ENCODE measurements at places on chromosomes 16 and 17. TPM values are rescaled to one million over a fixed set of nuclear protein-coding genes. Genes with fewer than 3 reads are reported as not detected.

The EVPLL gene
- total RNA-seq, result not detected

The BTBD17 gene
- total RNA-seq, result not detected

The SP6 gene
- total RNA-seq, result 1.4 TPM

The CD300LB gene
- not detected for total RNA-seq

The CNEP1R1 gene
- 25.9 TPM for total RNA-seq

The FBXO31 gene
- total RNA-seq, result 16.8 TPM

The TP53TG3F gene
- not detected for total RNA-seq

The MYL4 gene
- total RNA-seq, result 0.87 TPM

The HDAC5 gene
- total RNA-seq, result 29.0 TPM

The TK1 gene
- 35.9 TPM for total RNA-seq

The TAT gene
- total RNA-seq, result not detected

The TPSB2 gene
- total RNA-seq, result not detected

The KRTAP4-8 gene
- total RNA-seq, result not detected

The TAC4 gene
- not detected for total RNA-seq

The PARN gene
- total RNA-seq, result 19.3 TPM

The HCRT gene
- total RNA-seq, result not detected

The GALR2 gene
- 0.09 TPM for total RNA-seq

The ADORA2B gene
- 2.5 TPM for total RNA-seq

The LRRC75A gene
- 0.77 TPM for total RNA-seq

The SPATA32 gene
- under 0.01 TPM for total RNA-seq

The KIFC3 gene
- 56.1 TPM for total RNA-seq

The KRT222 gene
- total RNA-seq, result 0.60 TPM

The KRT24 gene
- total RNA-seq, result not detected

The ALDH3A1 gene
- total RNA-seq, result 0.33 TPM

The WWP2 gene
- total RNA-seq, result 17.4 TPM

The PIK3R5 gene
- not detected for total RNA-seq

The MLYCD gene
- total RNA-seq, result 3.2 TPM

The CLDN6 gene
- total RNA-seq, result not detected

The ADAP2 gene
- 0.43 TPM for total RNA-seq

The COG7 gene
- total RNA-seq, result 14.7 TPM

The SKAP1 gene
- total RNA-seq, result not detected

The PRR35 gene
- total RNA-seq, result not detected

The C16orf96 gene
- not detected for total RNA-seq

The TEX19 gene
- total RNA-seq, result not detected

The KCNJ18 gene
- total RNA-seq, result not detected

The GNG13 gene
- total RNA-seq, result not detected

The EVI2B gene
- total RNA-seq, result under 0.01 TPM

The NPIPA2 gene
- total RNA-seq, result 0.34 TPM

The CLEC10A gene
- 3.1 TPM for total RNA-seq

The GFAP gene
- total RNA-seq, result not detected

The CDT1 gene
- 0.98 TPM for total RNA-seq

All from dermis lymphatic vessel endothelial cell (primary cell).